ENCODE measurements at places on chromosomes 4 and X. TPM values are rescaled to one million over a fixed set of nuclear protein-coding genes. Genes with fewer than 3 reads are reported as not detected.

The SORBS2 gene
- not detected for total RNA-seq

The SPOCK3 gene
- not detected for total RNA-seq

The TMSB15B gene
- total RNA-seq, result 4.9 TPM

The TRAM1L1 gene
- 0.32 TPM for total RNA-seq

The PDLIM3 gene
- 0.24 TPM for total RNA-seq

The UGT2A1 gene
- not detected for total RNA-seq

The ZNF157 gene
- not detected for total RNA-seq

The CT45A1 gene
- not detected for total RNA-seq

The DMD gene
- total RNA-seq, result not detected

The TAF7L gene
- not detected for total RNA-seq

The CLIC2 gene
- 0.08 TPM for total RNA-seq

The ANXA3 gene
- total RNA-seq, result 54.9 TPM

The CXorf51B gene
- total RNA-seq, result not detected

The ARHGAP6 gene
- not detected for total RNA-seq

The RAB40A gene
- not detected for total RNA-seq

The FDCSP gene
- total RNA-seq, result not detected

The NDUFB11 gene
- 194 TPM for total RNA-seq

The SPANXN3 gene
- not detected for total RNA-seq

The PLK4 gene
- 15.4 TPM for total RNA-seq

The HSD17B13 gene
- total RNA-seq, result 0.06 TPM

The SH2D1A gene
- not detected for total RNA-seq

The LIN54 gene
- total RNA-seq, result 4.1 TPM

The ZNF185 gene
- total RNA-seq, result 6.7 TPM

The POLN gene
- 0.96 TPM for total RNA-seq

The TMPRSS11D gene
- not detected for total RNA-seq

The ARHGAP4 gene
- total RNA-seq, result 1.3 TPM

The SLC10A6 gene
- not detected for total RNA-seq

The MAP7D2 gene
- 6.1 TPM for total RNA-seq

The ARX gene
- 0.29 TPM for total RNA-seq

The COL25A1 gene
- not detected for total RNA-seq

The CYTL1 gene
- total RNA-seq, result not detected

The HSFX1 gene
- total RNA-seq, result 0.14 TPM

The CT55 gene
- total RNA-seq, result not detected

The SMIM14 gene
- total RNA-seq, result 14.3 TPM

The FAM47B gene
- not detected for total RNA-seq

The CSAG2 gene
- not detected for total RNA-seq

The SLC49A3 gene
- total RNA-seq, result not detected

The RNF175 gene
- total RNA-seq, result not detected

The EMCN gene
- not detected for total RNA-seq

The PCYT1B gene
- not detected for total RNA-seq

The DUX4 gene
- total RNA-seq, result not detected

The NELFA gene
- 26.6 TPM for total RNA-seq

The PAGE5 gene
- total RNA-seq, result not detected

The SSX4 gene
- total RNA-seq, result not detected

The GJB1 gene
- total RNA-seq, result not detected

The MAOA gene
- 0.16 TPM for total RNA-seq

The ASMT gene
- not detected for total RNA-seq

The CXorf58 gene
- total RNA-seq, result 0.21 TPM

The GABRG1 gene
- not detected for total RNA-seq

The TEX13D gene
- not detected for total RNA-seq

The TREX2 gene
- total RNA-seq, result 1.7 TPM

The RAB9B gene
- total RNA-seq, result 0.03 TPM

The MSL3 gene
- 21.9 TPM for total RNA-seq

The SRPX gene
- total RNA-seq, result 7.3 TPM

The PRSS48 gene
- total RNA-seq, result not detected

All from A549 treated with RU486 at 1 μM for 4 hours (cell line).